ENCODE measurements at places on chromosomes 6 and 20.

GRCh38 chr6:149031859-149032598 is 285.2 kb downstream of the UST start:
- DNase-seq: peak; percentile 22

GRCh38 chr6:167475947-167476346 is 151.1 kb downstream of the TTLL2 start:
- DNase-seq: no peak

DNA sequence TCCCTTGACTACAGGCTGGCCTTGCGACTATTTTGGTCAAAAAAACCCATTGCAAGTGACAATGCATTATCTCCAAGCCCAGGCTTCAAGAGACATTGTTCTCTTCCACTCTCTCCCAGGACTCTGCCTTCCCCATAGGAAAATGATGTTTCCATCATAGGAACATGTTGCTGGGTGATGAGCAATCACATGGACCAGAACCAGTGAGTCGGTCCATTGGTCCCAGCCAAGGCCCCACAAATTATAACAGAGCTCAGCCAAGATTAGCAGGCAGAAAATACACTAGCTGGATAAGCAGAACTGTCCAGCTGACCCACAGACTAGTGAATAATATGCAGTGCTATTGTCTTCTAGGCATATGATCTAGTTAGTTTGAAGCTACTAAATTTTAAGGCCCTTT is 27.4 kb downstream of the TENT5A start:
- DNase-seq: no peak

DNA sequence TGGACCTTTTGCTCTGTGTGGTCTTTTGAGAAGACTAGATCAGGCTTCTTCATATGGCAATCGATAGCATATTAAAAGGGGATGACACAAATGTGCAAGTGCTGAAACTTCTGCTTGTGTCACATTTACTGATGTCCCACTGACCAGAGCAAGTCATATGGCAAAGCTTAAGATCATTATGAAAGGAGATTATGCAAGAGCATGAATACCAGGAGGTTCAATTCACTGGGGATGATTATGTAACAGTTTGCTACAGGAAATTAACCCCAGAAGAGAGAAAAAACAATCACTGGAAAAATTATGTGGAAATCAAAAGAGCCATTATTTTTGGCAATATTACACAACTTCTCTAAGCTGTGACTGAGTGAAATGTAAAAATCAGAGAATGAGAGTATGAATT is 13.7 kb upstream of the PRDM13 start:
- DNase-seq: no peak

- no peak for DNase-seq
Observed at GRCh38 chr6:88144637-88145297, 21.4 kb downstream of the CNR1 start.

Data from CD4-positive, alpha-beta T cell treated with Interleukin-1 beta for 1 hour (primary cell).